Fibroblast of lung (primary cell): ENCODE measurements at places on chromosomes 4 and X.

GRCh38 chr4:17126321-17126966, 228.0 kb upstream of the LDB2 start:
- DNase-seq = no peak

- peak; percentile 30 for DNase-seq
Measured at GRCh38 chr4:168019019-168019651, 73.2 kb upstream of the ANXA10 start.

- DNase-seq = no peak
Measured at GRCh38 chrX:20506739-20507138, 240.0 kb upstream of the RPS6KA3 start.

GRCh38 chrX:17537723-17538243, 162.8 kb downstream of the NHS start:
- no peak for DNase-seq
